ENCODE measurements at places on chromosomes 3 and 15. TPM values are rescaled to one million over a fixed set of nuclear protein-coding genes. Genes with fewer than 3 reads are reported as not detected.

Gene ANKUB1
- total RNA-seq = not detected

GRCh38 chr3:85780806-85781205 is 822.0 kb downstream of the CADM2 start:
- H3K27me3 ChIP-seq = no peaks in the 10 kb centered on the region
- DNase-seq = no peak
- H3K27ac ChIP-seq = no peak overlapping the region
- no peaks in the 10 kb centered on the region for H3K36me3 ChIP-seq
- H3K4me3 ChIP-seq = no peak overlapping the region

DNA sequence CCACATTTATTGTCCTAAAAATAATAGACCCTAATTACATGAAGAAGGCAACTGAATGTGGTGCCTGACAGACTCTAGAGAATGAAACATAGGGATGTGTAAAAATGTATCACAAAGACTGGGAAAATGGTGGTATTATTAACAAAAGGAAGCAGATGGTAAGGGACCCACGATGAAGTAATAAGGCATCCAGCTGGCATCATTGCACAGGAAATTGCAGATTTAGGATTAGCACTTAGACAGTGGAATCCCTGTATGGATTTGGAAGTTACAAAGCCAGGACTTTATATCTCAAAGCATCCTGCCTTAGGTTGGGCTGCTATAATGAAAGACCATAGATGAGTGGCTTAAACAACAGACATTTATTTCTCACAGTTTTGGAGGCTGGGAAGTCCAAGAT is 104.3 kb downstream of the PPM1L start:
- H3K4me1 ChIP-seq = no peaks in the 10 kb centered on the region
- H3K36me3 ChIP-seq = no peaks in the 10 kb centered on the region
- DNase-seq = no peak
- no peak overlapping the region for H3K4me3 ChIP-seq
- H3K27ac ChIP-seq = no peak overlapping the region

Gene CFAP100
- total RNA-seq = not detected

- no peaks in the 10 kb centered on the region for H3K36me3 ChIP-seq
- H3K27me3 ChIP-seq = no peaks in the 10 kb centered on the region
- H3K4me1 ChIP-seq = peaks cover 4% of the 10 kb centered on the region
- no peak overlapping the region for H3K27ac ChIP-seq
- H3K4me3 ChIP-seq = no peak overlapping the region
- no peak for DNase-seq
These were observed 68.9 kb upstream of the MNS1 start for GRCh38 chr15:56533731-56534403.

Measured in activated CD4-positive, alpha-beta memory T cell treated with anti-CD3 and anti-CD28 coated beads for 36 hours (primary cell).